ENCODE measurements at places on chromosomes 1 and 21.

- DNase-seq, result no peak
Observed at GRCh38 chr1:236124965-236125364, 17.4 kb upstream of the GPR137B start.

DNA sequence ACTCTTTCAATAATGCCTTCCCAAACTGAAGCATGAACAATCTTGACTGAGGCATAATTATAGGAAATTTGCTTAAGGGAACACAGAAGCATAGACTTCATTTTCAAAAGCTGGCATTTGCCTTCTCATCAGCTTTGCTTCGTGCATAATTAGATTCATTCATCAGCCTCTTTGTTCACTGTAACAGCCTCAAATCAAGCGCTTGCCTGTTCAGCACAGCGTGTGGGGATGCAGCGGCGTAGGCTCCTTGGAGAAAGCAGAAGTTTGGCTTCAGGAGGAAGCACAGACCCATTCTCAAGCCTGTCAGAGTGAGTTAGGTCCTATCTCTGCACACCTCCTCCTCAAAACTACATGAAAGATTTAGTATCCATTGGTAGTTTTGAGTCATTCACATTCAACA lies 246.4 kb upstream of the MAP1LC3C start:
- no peak for DNase-seq

DNA sequence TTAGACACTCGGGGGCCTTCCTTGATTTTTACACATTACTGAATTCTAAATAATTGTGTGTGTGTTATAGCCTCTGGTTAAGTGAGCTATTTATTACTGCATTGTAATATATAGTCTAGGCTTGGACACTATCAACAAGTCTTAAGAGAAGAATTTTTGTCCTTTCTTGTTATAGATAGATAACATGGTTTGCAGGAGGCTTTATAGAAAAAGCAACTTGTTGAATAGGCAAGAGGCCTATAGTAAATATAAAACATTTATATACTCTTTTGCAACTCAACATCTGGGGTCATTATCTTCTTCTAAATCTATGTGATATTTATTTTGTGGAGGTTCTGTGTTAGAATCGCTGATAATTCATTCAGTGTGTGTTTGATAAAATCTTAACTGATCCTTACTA lies 293.8 kb downstream of the NFIA start:
- no peak for DNase-seq

DNA sequence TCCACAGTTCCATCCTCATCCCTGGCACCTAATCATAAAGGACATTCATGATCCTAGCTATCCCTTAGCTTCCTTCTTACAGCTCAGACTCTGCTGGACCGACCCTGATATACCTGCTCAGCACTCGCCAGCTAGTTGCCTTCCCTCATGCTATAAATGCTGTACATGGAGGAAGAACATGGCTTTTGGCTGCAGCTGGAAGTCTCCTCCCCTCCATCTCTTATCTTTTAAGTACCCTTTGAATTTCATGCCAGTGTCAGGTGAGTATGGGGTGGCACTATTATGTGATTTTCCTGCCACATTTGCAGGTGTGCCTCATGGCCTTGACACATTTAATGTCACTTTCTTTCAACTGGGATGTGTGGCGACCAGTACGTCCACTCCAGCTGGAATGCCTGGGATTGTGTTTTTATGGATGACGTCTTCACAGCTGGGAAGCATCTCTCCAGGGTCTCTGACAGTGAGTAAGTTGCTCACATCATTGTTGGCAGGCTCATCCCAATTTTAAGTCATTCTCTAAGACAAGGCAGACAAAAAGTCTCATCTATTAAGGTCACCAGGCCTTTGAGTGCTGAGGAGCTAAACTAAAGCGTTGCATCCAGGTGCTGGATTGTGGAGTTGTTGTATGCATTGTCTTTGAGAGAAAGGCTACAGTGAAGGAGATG lies 43.4 kb downstream of the RUNX1 start:
- DNase-seq, result no peak

GRCh38 chr1:35850716-35851115 lies 32.3 kb upstream of the AGO1 start:
- no peak for DNase-seq

DNA sequence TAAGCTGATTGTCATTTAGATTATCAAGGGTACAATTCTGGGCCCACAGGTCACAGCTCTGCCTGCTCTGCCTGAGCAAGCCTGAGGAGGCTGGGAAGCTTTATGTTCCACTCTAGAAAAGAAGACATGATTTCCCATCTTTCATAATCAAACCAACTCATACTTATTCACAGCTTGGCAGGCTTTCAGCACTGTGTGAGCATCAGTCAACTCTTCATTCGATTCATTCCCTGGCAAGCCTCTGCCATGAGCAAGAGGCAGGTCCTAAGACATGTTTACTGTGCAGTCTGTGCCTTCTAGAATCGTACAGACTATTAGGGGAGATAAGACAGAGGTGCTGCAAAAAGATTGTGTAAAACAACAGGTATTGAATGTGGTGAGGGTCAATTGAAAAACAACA lies 24.5 kb upstream of the KIRREL1 start:
- DNase-seq, result peak; percentile 95

- DNase-seq, result no peak
Observed at GRCh38 chr1:19062258-19063029, 106.0 kb upstream of the IFFO2 start.

DNA sequence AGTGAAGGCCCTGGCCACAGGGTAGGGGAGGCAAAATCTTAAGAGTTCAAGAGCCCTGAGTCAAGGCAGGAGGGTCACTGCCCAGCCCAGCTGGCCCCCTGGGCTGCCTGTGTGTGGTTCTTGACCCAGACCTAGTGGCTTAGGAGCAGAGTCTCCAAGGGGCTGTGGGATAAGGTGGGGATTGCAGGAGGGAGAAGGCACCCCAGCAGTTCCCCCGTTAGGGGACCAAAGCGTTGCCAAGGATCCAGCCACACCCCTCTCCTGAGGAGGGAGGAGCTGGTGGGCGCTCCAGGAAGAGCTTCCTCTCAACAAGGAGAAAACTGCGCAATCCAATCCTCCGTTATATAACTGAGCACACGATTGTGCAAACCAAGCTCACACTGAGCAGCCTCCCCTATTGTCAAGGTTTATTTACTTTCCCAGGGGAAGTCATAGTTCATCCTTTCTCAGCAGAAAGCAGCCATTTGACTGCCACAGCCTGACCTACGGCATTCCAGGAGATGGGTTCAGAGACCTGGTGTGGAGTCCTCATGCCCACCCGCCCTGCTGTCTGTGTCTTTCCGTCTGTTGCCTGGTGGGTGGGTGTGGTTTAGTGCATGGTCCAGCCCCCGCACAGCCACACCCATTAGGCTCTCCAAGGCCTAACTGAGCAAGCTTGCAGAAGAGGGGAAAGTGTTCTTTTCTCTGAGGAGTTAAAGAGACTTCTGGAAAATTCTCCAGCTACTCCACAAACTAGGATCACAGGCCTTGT lies 3.5 kb downstream of the EPHX1 start:
- peak; percentile 90 for DNase-seq

DNA sequence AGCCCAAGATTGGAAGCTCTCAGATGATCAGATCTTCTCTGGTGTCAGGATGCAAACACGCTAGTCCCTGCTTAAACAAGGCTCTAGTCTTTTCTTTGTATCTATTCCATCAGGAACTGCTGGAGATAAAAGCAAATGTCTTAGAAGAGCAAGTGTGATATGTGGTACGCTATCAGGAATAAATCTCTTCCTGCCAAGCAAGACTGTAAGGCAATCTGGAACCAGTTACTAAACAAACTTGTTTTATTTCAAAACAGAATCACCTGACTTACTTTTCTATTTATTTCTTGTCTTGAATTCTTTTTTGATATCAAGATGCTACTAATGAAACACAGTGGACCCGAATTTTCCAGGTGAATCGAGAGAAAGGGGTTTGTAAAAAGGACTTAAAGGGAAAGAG lies 139.9 kb upstream of the ZNF644 start:
- no peak for DNase-seq

DNA sequence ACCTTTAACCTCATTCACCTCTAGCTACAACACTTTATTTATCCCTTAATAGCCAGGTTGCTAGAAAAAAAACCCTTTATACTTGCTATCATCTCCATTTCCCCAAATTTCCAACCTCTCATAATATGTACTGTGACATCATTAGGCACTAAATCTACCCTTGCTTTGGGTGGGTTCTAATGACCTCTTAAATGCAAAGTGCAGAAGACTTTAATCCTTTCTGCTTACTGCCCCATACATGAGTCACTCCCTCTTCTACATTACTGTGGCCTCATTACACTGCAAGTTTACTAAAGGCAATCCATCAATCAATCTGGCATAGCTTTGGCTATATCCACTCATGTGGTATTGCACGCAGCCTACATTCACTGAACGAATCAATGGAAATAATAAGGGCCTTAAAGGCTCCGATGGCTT lies 353.3 kb downstream of the SMYD3 start:
- DNase-seq, result peak; percentile 9

DNA sequence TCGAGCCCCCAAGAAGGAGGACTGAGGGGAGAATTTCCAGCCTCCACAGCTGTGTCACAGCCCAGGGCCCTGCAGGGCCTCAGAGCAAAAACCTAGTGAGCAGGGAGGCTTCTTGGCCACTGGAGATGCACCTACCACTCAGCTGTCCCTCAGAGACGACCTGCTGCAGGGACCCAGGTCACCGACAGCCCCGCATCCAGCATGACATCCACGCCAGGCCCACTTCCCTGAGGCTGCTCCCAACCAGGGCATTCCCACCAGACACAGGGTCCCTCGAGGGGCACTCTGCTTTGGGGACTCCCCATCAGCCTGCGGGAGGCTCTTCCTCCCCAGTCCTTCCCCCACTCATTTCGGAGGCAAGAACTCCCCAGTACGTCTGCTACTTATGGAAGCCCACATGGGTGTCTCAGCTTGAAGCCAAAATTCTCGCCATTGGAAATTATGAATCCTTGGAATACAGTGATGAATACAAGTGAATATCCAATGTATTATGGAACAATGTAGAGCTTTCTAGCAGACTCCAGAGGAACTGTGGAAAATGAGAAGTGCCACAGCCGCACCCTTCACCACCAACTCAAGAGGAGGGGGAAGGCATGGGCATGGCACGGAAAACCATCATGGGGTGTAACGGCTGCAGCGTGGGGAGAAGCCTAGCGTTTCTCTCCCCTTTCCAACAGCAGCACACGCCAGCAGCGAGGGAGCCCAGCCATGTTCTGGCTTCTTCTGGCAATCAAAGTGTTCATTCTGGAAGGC lies 6.9 kb downstream of the TFF3 start:
- no peak for DNase-seq

DNA sequence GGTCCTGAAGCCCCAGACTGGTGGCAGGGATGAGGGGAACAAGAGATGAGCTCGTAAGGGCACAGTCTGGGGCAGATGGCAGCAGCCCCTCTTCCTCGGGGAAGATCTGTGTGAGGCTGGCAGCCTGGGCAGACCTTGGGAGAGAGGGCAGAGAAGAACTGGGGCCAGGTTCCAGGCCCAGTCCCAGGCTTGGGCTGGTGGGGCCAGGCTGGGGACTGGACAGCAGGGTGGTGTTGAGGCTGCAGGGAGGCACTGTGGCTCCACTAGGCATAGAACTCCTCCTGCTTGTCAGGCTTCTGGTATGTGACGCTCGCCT lies 35.7 kb downstream of the SDC3 start:
- DNase-seq, result no peak

- DNase-seq, result peak; percentile 28
Observed at GRCh38 chr1:58397187-58397820, 149.2 kb downstream of the OMA1 start.

DNA sequence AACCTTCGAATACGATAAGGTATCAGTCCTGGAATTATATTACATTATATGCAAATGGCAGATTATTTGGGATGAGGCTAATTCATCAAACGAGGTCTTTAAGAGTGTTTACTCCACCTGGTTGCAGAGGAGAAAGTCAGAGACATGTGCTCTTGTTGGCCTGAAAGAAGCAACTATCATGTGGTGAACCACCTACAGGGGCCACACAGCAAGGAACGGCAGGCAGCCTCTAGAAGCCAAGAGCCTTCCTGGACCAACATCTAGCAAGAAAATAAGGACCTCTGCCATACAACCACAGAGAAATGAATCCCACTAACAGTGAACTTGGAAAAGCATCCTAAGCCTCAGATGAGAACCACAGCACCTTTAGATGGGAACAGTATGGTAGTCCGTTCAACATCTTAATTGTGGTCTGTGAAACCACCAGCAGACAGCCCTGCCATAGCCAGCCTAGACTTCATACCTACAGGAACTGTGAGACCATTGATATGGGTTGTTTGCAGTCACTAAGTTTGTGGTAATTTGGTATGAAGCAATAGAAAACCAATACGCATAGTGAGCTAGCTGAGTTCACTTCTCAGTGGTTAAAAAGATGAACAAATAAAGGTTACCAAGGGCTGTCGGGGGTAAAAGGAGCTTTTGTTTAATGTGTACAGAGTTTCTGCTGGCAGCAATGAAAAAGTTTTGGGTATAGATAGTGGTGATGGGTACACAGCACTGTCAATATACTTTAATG lies 345.7 kb upstream of the RUNX1 start:
- DNase-seq, result no peak

DNA sequence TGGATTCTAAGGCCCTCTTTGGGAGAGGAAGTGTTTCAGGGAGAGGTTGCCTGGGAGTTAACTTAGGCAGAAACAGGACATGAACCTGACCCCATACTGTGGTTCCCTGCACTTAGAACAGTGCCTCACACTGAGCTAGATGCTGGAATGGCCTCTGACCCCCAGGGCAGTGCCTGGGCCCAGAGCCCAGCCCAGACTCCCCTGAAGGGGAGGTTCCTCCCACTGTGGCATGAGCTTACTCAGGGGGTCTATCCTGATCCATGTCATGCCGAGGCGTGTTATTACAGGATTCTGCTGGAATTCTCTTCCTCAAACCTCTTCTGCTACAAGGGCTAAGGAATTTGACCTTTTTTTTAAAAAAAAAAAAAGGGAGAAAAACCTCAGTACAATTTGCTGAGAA lies 72.2 kb downstream of the MRPL37 start:
- no peak for DNase-seq

GRCh38 chr1:2229911-2230731 lies 2.0 kb downstream of the SKI start:
- DNase-seq, result peak; percentile 57

DNA sequence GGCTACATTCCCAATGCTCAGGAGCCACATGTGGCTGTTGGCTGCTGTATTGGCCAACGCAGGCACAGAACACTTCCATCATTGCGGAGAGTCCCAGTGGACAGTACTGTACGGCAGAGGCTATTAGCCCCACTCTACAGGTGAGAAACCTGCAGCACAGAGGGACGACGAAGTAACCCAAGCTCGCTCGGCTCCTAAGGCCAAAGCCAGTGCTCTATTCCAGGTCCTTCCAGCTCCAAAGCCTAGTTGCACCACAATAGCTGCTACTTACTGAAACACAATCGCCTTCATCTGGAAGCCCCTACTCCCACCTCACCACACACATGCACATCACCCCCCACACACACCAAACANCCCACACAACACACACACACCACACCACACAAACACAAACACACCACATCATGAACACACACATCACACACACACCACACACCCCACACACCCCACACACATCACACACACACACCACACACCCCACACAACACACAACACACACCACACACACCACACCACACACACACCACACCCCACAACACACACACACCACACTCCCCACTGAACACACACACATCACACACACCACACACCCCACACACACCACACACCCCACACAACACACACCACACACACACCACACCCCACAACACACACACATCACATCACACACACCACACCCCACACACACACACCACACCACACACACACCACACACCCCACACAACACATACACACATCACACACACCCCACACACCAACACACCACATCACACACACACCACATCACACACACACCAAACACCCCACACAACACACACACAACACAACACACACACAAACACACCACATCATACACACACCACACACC lies 3.2 kb downstream of the LYPD8 start:
- no peak for DNase-seq

- DNase-seq, result peak; percentile 43
Observed at GRCh38 chr1:215824245-215824644, 257.1 kb downstream of the KCTD3 start.
